ENCODE measurements at places on chromosomes 1 and 21.

DNA sequence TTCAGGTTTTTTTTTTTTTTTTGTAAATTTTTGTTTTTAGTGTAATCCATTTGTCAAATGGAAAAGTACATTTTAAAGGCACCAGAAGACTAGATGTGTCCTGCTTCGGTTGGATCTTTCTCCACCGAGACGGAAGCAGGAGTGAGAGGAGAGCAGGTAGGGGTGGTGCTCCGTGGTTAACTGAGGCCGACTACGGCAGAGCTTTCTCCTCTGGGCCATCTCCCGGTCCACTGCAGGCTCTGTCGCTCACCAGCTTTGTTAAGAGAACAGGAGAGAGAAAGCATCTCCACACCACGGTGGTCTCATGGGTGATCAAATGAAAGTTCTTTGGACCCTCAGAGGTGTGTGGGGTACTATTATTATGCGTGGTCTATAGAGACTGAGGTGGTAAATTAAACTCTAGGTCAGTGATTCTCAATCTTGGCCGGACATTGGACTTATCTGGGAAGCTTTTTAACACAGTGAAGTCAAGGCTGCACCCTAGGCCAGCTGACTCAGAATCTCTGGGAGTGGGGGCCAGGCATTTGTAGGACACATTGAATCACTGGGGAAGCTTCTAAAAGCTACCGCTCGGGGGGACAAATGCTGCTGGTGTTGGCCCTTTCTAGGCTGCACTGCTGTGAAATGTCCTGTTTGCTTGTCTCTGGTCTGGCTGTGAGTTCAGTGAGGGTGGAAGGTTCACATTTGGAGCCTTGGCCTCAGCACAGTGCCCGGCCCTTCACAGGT lies 25.0 kb downstream of the ABCA4 start:
- no peak for DNase-seq

DNA sequence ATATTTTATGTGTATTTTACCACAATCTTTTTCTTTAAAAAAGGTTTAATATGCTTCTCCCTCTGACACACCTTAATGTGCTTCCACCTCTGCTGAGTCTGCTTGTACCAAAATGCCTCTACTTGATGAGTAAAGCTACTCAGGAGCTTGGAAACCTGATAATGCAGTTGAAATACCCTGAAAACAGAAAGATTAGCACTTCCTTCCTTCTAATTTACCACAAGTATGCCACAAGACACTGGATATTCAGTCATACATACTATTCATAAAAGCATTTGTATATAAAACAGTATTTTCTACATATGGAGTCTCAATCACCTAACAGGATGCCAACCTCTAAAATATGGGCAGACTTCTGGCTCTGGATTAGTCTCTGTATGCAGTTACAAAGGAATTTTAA lies 55.0 kb downstream of the SLC35D1 start:
- no peak for DNase-seq

DNA sequence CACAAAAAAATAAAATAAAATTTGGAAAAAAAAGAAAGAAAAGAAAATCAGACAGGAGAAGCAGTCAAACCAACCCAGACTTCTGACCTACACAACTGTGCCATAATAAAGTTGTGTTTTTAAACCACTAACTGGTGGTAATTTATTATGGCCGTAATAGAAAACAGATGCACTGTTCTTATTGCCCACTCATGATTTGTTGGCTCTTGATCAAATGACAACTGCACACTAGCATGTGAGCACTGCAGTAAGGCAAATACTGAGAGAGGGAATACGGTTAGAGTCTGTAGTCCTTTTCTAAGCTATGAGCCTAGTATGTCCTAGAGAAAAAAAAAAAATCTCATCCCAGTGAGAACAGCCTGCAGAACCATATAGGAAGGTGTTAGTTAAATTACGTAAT lies 61.2 kb upstream of the TNR start:
- no peak for DNase-seq

DNA sequence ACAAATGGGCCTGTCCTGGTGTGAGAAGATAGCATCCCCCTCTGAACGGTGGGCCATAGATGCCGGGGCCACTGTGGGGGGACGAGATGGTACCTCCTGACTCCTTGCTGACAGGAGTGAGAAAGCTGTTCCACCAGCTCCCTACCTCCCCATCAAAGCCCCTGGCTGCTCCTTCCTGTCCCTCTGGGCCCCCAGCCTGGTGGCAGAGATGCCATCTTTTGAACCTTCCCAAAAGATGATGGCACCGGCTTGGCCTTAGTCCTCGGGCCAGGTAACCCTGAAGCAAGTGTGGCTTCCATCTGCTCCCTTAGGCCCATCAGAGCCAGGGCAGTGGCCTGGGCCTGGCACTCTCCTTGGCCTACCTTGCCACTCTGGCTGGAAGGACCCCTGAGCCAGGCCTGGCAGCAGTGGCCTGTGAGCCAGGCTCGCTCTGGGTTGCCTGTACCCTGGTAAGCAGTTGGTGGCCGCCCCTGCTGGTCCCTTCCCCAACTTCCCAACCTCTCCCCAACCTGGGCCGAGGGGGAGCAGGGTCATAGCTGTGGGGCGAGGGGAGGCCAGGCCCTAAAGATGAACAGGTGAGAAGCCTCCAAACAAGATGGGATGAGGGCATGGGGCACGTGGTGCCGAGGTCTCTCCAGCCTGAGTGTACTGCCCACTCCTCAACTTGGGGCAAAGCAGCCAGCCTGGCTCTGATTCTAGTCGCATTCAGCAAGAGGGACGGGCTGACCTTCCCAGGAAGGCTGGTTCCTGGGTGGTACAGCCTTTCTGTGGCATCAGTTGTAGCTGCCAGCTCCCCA lies 34.7 kb downstream of the ZBTB17 start:
- no peak for DNase-seq

GRCh38 chr1:214570442-214570841 lies 19.0 kb upstream of the PTPN14 start:
- no peak for DNase-seq

- no peak for DNase-seq
These were observed 114.4 kb downstream of the KCNT2 start for GRCh38 chr1:196493881-196494280.

DNA sequence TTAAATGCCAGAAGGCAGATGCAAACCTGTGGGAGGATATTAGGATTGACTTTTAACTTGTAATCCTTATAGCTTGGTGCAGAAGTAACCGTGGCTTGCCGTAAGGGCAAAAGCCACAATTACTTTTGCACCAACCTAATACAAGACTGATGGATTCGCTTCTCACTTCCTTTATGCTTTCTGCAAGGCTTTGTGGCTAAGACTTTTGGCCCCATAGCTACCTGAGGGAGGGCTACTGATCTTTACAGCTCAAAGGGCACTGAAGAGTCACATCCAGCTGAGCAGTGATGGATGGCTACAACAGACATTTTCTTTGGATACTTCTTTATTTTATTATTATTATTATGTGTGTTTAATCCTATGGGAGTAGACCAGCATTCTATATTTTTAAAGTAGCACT lies 140.4 kb downstream of the ST6GALNAC5 start:
- DNase-seq: no peak

GRCh38 chr1:21027805-21028204 lies 148.9 kb downstream of the EIF4G3 start:
- DNase-seq: no peak

DNA sequence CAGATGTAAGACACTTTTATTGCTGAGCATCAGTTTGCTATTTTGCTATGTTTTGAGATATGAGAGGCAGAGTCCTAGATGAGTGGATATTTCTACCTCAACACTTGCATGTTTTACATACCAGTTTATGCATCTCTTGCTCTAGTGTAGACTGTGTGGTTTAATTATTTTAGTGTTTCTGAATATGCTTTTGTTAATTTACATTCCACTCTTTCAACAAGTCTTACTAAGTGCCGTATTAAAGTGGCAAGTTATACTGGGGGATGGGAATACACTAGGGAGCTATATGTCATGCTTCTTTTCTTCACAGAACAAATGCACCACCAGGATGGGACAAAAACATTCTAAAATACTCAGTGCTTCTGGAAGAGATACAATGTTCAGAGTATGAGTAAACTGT lies 507.7 kb upstream of the PRMT6 start:
- DNase-seq: no peak

DNA sequence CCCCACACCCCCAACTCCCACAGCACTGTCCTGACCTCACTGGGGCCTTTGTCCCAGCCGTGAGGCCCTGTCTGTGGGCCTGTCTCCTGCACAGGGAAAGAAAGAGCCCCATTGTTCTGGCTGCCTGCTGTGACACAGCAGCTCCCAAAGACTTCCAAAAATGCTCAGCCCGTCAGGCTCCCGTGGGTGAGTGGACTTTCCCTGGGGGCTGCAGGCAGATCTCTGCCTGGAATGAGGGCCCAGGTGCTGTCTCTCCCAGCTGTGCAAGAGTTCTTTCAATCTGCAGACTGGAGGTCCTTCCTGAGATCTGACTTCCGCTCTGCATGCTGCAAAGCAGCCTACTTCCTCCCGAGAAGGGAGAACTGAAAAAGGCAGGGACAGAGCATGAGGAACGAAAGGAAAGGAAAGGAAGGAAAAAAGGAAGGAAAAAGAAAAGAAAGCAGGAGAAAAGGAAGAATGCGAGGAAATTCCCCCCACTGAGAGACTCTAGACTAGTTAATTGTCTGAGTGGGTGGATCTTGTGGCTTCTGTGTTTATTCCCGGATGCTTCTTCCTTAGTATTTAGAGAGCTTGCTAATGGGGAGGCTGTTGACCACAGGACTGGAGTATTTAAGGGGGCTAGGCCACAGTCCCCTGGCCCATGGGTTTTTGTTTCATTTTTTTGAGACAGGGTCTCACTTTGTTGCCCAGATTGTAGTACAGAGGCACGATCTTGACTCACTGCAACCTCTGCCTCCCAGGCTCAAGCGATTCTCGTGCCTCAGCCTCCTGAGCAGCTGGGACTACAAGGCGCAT lies 15.0 kb downstream of the NES start:
- no peak for DNase-seq

GRCh38 chr1:205448540-205449253 lies 7.1 kb downstream of the BLACAT1 start:
- DNase-seq: no peak

GRCh38 chr1:53084589-53084971 lies 22.6 kb downstream of the PODN start:
- DNase-seq: peak; percentile 13

- DNase-seq: no peak
These were observed 80.4 kb downstream of the ATP1A1 start for GRCh38 chr1:116453481-116453880.

- DNase-seq: peak; percentile 80
These were observed 2.6 kb downstream of the PRDM2 start for GRCh38 chr1:13702425-13703127.

DNA sequence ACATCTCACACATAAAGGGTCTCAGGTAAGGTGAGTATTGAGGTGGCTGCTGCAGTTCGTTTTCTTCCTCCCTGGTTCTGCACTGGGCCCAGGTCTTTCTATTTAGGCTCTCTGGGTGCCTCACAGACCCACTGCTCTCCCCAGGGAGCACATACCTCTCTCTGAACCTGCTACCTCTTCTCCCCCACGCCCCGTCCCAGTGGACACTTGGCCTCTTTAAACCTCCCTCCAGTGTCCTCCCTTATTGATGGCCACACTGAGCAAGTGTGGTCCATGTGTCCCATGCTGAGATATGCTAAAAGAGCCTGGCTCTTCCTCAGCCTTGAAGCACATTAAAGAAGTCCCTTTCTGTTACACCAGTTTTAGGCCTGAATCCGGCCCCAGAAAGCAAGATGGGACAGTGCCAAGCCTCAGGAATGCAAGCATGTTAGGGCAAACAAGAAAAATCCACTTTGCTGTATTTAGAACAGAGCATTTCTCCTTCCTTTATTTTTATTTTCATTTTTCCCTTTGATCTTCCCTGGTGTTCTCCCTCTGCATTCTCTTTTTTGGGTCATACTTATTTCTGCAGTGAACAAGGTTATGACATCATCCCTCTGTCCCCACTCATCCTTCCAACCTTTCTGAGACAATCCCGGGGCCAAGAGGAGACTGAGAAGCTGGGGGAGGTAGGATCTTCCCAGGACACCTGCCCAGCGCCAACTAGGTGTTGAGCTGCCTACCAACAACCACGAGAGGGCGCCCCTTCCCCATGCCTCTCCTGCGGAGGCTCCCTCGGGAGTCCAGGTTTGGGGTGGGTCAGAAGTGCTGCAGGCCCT lies 5.0 kb upstream of the CHI3L2 start:
- DNase-seq: peak; percentile 65

DNA sequence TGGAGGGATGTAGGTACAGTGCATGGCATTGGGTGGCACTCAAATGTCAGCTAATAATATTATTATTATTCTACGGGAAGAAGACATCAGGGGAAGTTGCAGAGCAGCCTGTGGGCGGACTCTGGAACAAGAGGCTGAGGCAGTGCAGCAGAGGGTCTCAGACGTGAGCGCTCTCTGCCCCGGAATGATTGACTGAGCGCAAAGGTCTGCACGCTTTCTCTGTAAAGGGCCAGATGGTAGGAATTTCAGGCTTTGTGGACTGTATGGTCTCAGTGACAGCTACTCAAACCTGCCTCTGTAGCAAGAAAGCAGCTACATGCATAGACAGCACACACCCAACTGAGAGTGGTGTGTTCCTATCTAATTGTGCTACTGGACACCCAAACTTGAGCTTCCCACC lies 29.6 kb upstream of the VPS13D start:
- no peak for DNase-seq

DNA sequence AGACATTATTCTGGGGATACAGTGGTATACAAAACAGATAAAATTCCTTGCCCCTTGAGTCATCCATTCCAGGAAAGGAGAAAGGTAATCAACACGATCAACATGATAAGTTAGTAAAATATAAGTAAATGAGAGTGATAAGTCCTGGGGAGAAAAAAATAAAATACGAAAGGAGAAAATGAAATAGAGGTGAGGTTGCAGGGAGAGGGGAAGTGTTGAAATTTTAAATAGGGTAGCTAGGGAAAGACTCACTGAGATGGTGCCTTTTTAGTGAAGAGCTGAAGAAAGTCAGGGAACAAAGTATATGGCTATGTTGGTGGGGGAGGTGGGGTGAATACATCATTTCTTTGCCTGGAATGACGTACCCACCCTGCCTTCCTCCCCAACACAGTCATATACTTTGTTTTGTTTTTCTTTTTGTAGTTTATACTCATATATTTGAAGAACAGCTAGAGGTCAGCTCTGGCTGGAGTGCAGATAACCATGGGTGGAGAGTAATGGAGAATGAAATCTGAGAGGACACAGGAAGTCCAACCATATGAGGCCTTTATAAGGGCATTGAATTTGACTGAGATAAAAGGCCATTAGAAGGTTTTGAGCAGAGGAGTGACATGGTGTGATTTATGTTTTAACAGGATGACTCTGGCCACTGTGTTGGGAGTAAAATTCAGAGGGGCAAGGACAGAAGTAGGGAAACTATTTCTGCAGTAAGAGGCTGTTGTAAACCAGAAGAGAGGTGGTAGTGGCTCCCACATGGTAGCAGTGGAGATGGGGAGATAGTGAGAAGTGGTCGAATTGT lies 54.8 kb downstream of the OSBPL9 start:
- DNase-seq: no peak

- no peak for DNase-seq
These were observed 506.8 kb downstream of the MATN1 start for GRCh38 chr1:30216602-30217001.

GRCh38 chr1:72397786-72398185 lies 115.4 kb upstream of the NEGR1 start:
- no peak for DNase-seq

GRCh38 chr1:150874455-150875196 lies 1.8 kb downstream of the ARNT start:
- no peak for DNase-seq

All from CD8-positive, alpha-beta memory T cell (primary cell).